Stomach (tissue), 19 donors: ENCODE measurements at places on chromosomes 1 and 21. TPM values are rescaled to one million over a fixed set of nuclear protein-coding genes. Genes with fewer than 3 reads are reported as not detected.

- no peak for DNase-seq
Observed at GRCh38 chr21:27078915-27079314, 112.0 kb upstream of the ADAMTS5 start.

- DNase-seq, result no peak
Observed at GRCh38 chr1:66434096-66434495, 99.9 kb upstream of the SGIP1 start.

DNA sequence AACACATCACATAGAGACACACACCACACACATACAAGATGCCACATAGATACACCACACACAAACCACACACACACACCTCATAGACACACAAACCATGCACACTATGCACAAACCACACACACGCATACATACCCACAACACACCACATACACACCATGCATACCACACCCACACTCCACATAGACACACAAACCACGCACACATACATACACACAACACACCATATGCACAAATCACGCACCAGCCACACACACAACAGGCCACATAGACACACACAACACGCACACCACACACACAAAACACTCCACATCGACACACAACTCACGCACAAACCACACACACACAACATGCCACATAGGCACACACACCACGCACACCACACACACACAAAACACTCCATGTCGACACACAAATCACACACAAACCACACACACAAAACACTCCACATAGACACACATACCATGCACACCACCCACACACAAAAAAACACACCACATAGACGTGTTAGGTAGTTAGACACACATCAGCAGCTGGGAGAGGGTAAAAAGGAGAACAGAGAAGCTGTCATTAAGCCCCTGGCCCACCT, 49.5 kb upstream of the SLC19A1 start:
- no peak for DNase-seq

DNA sequence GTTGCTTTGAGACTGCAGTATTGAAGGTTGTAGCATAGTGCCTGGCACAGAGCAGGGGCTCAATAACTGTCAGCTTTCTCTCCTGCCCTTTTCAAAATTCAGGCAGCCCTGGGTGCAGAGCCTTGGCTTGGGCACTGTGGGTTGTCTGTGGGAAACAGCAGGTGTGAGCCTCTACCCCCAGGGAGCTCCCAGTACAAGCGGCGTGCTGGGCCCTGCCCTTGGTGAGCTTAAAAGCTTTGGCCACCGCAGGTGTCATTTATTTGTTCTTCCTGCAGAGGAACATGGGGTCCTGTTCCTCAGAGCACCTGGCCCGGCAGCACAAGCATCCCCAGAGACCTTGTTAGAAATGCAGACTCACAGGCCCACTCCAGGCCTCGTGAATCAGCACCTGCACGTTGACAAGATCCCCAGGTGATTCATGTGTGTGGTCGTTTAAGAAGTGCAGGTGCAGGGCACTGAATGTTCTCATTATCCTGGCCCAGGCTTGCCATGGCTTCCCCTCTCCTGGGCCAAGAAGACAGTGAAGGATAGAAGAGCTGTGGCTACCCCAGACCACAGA, 29.9 kb upstream of the IGSF21 start:
- no peak for DNase-seq

- DNase-seq, result no peak
Observed at GRCh38 chr1:222543817-222544216, 4.1 kb downstream of the HHIPL2 start.

DNA sequence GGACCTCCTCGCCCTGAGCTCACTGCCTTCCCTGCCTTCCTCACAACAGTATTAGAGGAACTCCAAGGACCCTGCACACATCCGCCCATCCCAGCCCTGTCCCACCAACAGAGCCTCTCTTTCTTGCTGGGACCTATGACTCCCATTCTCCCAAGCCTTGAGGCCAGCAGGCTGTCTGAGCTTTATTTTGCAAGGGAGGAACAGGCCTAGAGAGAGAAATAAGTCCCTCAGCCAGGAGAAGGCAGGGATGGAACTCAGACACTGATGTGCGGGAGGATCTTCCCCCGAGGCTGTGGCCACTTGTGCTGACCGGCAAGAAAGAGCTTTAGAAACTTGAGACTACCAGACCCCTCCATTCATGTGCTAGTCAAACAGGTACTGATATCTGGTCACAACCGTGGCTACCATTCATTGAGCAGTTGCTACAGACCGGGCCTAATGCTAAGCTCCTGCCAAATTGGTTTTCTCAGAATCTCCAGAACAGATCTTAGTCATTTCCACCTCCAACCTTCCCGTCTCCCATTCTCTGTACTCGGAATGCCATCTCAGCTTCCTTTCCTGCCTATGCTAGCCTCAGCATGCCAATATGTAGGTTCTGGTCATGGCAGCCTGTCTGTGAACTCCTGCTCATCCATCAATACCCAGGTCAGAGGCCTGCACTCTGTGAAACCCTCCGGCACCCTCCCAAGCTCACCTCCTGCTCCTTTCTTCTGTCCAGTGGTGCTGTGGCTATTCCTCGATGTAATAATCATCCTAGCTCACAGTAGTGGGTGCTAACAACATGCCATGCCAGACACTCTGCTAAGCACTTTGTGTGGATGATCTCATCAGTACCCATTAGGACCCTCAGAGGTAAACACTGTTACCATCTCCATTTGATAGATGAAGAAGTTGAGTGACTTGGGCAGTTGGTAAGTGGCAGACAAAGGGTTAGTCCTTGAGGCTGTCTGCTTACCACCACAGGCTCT, 3.8 kb downstream of the TMEM54 start:
- peak; percentile 4 for DNase-seq

DNA sequence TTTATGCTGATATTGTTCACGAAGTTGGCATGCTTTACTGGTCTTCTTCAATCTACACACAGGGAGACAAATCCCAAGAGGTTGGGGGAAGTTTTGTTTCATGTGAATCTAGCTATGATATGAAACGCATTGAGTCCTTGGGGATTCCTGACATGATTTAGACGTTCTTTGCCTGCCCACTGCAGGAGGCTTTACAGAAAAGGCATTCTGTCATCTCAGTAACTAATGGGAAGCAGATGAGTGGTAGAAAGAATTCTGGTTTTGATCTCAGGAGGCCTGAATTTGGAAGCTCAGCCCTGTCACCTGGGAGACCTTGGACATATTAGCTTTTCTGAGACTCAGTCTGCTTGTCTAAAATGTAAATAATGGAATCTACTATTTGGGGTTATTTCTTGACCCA, 383.0 kb upstream of the NFIA start:
- no peak for DNase-seq

- DNase-seq, result no peak
Observed at GRCh38 chr1:96698342-96698983, 23.1 kb upstream of the PTBP2 start.

DNA sequence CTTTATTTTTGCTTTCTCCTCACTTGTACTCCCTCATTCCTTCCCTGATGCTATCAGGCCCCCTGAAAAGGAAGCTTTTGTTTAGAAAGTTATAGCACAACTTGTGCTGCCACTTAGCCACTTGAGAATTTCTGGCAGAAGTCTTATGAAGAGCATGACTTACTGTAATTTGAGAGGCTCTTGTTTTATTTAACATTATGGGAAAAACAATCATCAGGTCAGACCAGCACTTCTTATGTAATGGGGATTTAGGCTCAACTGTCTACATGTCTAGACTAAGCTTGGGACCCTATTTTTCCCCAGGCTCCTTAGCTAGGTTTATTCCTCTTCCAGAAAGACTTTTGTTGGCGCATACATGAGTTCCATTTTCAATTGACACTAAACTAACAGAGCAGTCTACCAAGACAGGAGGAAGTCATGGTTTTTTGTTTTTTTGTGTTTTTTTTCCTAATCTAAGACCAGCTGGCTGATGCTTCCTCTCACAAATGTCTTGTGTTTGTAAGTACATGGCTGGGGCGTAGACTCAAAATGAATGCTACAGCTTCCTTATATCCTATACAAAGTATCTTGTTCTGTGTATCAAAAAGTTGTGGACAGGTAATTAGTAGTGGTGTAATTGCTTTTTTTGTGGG, 31.5 kb downstream of the TNFSF4 start:
- DNase-seq, result peak; percentile 12

DNA sequence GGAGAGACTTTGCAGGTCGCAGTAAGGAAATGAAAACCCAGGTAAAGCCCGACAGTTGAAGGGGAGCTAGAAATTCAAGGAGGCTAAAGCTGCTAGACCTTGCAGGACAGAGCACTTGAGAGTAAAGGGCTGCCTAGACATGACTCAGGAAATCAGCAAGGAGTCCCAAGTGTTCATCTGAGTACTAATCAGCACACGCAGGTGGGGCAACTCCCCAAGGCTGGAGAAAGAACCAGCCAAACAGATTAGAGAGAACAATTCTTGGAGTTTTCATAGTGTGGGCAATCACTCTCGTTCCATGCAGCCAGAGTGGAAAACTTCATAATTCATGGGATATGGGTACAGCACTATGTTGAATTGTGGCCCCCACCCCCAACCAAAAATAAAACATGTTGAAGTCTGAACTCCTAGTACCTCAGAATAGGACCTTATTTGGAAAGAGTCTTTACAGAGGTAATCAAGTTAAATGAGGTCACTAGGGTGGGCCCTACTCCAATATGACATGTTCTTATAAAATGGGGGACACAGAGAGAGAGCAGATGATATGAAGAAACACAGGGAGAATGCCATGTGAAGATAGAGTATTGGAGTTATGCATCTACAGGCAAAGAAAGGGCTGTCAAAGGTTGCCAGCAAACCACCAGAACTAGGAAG, 28.0 kb downstream of the SYDE2 start:
- DNase-seq, result no peak

- no peak for DNase-seq
Observed at GRCh38 chr1:226404063-226404903, 3.6 kb downstream of the PARP1 start.

DNA sequence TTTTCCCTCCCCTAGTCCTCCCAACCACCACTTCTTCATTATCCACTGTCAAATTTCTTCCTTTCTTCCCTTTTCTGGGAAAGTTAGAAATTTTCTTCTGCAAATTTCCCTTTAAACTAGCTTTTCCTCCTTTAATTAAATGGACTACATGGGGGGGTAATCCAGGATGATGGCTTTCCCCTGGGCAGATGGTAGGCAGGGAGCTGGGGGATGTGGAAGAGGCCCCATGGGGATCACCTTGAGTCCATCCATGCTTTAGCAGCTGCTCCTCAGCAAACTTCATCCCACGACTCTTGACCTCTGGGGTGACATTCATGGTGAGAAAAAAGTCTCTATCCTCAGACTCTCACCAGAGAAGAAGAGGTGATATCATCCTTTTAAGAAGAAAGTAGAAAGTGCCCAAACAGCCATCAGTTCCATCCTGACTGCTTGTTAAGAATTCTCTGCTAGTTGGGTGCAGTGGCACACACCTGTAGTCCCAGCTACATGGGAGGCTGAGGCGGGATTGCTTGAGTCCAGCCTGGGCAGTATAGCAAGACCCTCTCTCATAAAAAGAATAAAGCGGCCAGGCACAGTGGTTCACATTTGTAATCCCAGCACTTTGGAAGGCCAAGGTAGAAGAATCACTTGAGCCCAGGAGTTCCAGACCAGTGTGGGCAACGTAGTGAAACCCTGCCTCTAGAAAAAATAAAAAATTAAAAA, 2.4 kb downstream of the GPATCH4 start:
- DNase-seq, result no peak

DNA sequence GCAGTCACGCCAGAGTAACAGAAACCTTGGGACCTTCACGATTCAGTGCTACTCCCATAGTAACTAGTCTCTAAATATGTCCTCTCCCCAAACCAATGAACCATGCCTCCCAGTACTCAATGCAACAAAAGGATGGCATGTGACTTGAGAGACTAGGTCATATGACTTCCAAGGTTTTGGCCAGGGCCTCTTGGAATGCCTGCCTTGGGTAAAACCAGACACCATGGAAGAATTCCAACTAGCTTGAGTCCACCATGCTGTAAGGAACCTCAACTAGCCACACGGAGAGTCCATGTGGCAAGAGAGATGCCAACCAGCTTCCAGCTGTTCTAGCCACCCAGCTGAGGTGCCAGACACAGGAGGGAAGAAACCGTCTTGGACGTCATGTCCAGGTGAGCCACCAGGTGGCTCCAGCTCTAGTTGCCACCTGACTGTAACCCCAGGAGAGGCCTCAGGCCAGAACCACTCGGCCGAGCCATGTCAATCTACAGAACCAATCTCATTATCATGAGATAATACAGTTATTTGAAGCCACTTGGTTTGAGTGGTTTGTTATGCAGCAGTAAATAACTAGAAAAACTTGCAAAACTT, 115.0 kb downstream of the SYF2 start:
- DNase-seq, result no peak

- no peak for DNase-seq
Observed at GRCh38 chr21:45263534-45263933, 24.2 kb downstream of the POFUT2 start.

DNA sequence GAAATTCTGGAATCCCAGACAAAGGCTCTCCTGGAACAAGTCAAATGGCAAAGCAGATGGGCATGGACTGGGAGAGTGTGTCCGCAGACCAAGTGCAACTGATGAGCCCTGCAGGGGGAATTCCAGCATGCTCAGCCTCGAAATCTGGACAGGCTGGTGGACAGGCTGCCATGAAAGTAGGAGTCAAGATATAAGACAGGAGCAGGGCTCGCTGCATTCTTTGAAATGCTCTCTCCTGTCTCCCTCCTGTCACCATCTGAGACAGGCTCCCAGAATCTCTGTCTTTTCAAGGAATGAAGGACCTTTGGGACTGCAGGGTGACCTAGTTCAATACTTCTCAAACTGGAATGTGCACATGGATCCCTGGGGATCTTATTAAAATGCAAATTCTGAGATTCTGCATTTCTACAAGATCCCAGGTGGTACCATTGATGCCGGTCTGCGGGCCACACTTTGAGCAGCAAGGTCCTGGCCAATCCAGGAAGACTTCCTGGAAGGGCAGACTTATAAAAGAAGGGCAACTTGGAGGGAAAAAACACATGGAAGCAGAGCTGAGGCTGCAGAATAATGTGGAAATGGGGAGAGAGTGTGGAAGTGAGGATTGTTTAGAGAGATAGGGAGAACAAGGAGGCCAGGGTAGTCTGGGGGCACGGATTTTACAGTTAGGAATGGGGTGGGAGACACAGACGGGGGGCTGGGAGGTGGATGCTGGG, 29.8 kb downstream of the TNNT2 start:
- DNase-seq, result no peak

DNA sequence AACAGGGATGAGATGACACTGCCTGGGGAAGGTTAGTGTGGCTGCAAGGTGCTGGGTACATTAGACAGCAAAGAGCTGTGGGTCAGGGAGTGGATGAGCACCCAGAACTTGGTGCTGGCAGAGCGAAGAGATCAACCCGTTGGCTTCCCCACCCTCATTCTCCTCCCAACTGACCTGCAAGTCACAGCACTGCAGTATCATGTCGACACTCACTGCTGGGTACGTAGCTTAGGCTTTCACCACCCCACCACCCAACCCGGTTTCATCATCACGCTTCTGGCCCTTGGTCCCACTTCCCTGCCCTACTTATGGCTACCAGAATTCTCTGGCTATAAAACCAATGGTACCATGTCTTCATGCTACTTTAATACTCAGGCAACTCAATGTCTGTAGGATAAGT, 73.6 kb upstream of the LYST start:
- no peak for DNase-seq

GRCh38 chr1:188425687-188426086, 1596.9 kb downstream of the PLA2G4A start:
- no peak for DNase-seq

GRCh38 chr1:54791880-54792522, 9.1 kb downstream of the TTC22 start:
- DNase-seq, result no peak

The FCER1A gene
- total RNA-seq, result 5.2 TPM

The KRTAP13-3 gene
- total RNA-seq, result not detected

The TUT4 gene
- 107 TPM for total RNA-seq

The PRRX1 gene
- total RNA-seq, result 0.58 TPM
